CD4-positive, alpha-beta T cell treated with Interleukin-17A for 4 hours (primary cell): ENCODE measurements at places on chromosomes 1 and 21.
A peak's percentile ranks its signal among the peaks of the same experiment; 100 is the strongest.

- DNase-seq = no peak
Observed at GRCh38 chr1:12294076-12294475, 64.2 kb downstream of the VPS13D start.

- no peak for DNase-seq
Observed at GRCh38 chr1:55506740-55507577, 291.8 kb upstream of the USP24 start.

GRCh38 chr1:171785766-171786165, 4.3 kb downstream of the METTL13 start:
- DNase-seq = no peak

DNA sequence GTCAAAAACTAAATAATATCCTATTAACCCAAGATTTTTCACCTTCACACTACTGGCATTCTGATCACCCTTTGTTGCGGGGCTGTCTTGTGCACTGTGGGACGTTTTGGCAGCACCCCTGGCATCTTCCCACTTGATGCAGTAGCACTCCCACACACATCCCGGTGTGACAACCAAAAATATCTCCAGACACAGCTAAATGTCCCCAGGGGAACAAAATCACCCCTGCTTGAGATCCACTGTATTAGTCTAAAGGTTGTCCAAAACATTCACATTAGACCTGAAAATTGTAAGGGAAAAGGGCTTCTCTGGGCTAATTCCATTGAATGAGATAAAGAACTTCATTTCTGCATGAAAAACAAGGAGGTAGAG, 37.8 kb downstream of the PLEKHO1 start:
- DNase-seq = peak; percentile 9

DNA sequence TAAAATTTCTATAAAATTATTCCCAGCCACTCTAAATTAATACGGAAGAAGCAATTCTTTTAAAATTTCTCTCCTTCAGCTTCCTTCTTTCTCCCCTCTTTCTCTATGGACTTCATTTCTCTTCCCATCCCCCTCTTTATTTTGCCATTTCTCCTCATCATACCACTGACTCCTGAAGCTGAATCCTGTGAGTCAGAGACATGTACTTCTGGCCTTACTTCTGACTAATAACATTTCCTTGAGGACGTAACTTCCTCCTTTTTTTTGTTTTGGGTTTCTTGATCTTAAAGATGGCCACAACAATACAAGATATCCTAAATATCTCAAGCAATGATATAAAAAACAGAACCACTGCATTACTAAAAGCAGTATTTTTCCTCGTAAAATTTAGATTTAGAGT, 63.6 kb upstream of the DENND1B start:
- DNase-seq = no peak

DNA sequence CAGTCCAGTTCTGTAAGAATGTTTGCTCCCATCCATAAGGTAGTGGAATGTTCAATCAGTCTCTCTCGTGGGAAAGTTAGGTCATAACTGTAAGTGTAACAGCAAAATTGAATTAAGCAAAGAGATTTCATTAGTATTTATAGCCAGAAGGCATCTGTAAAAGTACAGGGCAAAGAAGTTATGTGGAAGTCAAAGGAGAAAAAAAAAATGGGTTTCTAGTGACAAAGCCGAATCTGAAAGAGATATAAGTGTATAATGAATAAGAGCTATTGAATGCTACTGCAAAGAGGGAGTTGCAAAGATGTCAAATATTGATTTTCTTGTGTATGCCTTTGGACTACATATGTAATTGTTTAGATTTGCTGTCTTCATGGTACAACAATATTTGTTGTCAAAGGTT, 47.4 kb upstream of the FOXD3 start:
- no peak for DNase-seq

GRCh38 chr1:108569097-108569728, 9.3 kb downstream of the EEIG2 start:
- DNase-seq = no peak

DNA sequence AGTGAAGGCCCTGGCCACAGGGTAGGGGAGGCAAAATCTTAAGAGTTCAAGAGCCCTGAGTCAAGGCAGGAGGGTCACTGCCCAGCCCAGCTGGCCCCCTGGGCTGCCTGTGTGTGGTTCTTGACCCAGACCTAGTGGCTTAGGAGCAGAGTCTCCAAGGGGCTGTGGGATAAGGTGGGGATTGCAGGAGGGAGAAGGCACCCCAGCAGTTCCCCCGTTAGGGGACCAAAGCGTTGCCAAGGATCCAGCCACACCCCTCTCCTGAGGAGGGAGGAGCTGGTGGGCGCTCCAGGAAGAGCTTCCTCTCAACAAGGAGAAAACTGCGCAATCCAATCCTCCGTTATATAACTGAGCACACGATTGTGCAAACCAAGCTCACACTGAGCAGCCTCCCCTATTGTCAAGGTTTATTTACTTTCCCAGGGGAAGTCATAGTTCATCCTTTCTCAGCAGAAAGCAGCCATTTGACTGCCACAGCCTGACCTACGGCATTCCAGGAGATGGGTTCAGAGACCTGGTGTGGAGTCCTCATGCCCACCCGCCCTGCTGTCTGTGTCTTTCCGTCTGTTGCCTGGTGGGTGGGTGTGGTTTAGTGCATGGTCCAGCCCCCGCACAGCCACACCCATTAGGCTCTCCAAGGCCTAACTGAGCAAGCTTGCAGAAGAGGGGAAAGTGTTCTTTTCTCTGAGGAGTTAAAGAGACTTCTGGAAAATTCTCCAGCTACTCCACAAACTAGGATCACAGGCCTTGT, 3.5 kb downstream of the EPHX1 start:
- DNase-seq = no peak

DNA sequence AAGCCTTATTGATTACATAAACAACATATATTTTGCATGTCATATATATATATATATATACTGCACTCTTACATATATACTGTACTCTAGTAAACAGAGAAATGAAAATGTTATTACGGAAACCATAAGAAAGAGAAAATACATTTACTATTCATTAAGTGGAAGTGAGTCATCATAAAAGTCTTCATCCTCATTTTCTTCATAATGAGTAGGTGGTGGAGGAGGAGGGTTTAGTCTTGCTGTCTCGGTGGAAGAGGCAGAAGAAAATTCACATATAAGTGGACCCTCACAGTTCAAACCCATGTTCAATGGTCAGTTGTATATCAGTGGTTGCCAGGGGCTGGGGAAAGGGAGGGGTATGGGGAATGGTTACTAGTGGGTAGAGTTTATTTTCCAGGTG, 8.0 kb upstream of the IFNLR1 start:
- no peak for DNase-seq

DNA sequence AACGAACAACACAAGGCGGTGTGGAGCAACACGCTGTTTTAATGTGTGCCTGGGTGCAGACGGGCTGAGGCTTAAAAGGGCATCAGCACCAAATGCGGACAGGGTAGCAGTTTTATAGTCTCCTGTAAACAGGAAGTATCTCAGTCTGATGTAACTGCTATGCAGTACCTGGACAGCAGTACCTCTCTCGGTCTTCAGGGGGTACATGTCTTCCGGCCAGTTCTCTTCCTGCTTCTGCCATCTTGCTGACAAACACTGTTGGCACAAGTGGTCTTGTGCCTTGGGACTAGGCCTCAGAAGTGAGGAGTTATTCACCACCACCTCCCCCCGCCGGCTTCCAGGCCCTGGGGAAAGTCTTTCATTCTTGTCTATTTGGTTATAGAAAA, 49.7 kb upstream of the APOBEC4 start:
- DNase-seq = no peak

DNA sequence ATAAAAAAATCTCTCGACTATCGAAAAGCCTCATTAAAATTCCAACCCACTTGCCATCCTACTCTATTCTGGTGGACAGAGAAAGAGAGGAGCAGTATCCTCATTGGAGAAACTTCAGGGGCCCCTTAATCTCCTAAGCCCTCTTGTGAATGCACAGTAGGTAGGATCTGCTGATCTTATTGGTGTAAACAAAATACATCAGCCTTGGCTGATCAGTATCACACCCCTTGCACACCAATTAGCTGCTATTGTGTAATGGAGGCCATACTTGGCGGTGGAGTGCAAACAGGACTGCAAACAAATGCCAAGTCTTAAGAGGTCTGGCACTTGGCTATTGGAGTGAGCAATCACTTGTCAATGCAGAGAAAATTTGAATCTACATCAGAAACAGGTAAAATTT, 15.7 kb downstream of the VCAM1 start:
- no peak for DNase-seq

DNA sequence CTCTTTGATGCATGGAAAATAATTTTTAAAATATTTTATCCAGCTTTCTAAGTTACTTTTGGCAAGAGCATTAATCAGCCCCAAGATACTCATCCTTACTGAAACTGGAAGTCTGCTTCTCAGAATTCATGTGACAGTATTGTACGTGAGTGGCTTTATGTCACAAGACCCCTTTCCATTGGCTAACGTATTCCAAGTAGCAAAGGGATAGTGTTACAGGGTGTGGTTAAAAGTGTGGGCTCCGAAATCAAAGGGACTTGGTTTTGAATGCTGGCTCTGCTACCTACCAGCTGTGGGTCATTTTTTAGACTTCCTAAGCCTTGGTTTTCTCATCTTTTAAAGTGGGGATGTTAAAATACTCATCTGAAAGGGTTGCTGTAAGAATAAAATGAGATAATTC, 91.7 kb downstream of the RHOU start:
- DNase-seq = no peak

- no peak for DNase-seq
Observed at GRCh38 chr1:170634824-170635410, 29.0 kb upstream of the PRRX1 start.

- DNase-seq = peak; percentile 8
Observed at GRCh38 chr1:145927916-145928643, 796 bp upstream of the RBM8A start.

DNA sequence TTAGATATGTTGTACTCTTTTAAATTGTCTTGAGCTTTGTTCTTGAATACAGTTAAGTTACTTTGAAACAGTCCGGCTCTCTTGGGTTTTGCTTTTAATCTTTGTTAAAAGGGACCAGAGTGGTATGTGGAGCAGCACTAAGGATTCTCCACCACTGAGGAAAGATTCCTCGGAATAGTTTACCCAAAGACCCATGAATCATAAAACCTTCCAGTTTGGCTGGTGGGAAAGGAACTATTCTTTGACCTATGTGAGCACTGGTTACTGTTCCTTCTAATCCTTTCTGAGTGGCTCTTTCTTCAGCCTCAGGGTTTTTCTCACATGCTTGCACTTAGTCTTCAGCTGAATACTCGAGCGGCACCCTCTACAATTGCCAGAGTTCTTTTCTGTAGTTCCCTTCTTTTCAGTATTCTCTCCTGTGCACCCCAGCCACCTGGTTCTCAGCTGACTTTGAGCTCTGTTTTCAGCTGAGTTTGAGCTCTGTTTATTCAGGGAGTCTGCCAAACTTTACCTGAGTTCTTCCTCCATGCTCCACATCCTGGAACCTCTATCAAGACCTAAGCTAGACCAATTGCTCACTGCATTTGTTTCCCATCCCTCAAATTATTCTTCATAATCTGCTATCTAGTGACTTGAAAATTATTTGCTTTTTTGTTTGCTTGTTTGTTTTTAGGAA, 253.8 kb upstream of the PLXNA2 start:
- DNase-seq = no peak

DNA sequence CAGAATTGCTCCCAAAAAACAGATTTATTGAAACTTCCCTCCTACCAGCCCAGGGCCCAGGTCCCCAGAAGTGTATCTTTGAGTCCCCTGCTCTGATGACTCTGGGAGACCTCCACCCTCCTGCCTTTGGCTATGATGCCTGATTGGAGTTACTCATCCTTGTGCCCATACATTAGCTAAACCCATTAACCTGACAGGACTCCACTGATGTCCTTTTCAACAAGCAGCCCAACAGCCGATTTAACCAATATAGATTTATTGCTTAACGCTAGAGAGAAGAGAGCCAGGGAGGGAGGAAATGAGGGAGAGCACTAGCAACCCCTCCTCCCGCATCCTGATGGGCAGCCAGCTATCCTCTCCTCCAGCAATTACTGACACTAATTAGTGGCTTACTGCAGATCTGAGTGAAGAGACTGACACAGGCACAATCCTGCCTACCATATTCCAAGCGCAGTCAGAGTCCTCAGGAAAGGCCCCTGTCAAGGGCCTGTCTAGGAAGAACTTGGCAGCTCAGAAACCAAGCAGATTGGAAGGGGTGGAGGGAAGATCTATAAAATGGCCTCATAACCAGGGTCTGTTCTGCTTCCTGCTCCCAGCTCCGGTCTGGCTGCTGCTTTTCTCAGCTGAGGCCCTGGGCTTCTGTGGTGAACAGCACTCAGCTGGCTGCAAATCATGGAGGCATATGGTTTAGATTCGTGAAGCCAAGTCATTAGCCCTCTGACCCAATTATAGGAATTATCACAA, 484.5 kb upstream of the DAB1 start:
- no peak for DNase-seq

DNA sequence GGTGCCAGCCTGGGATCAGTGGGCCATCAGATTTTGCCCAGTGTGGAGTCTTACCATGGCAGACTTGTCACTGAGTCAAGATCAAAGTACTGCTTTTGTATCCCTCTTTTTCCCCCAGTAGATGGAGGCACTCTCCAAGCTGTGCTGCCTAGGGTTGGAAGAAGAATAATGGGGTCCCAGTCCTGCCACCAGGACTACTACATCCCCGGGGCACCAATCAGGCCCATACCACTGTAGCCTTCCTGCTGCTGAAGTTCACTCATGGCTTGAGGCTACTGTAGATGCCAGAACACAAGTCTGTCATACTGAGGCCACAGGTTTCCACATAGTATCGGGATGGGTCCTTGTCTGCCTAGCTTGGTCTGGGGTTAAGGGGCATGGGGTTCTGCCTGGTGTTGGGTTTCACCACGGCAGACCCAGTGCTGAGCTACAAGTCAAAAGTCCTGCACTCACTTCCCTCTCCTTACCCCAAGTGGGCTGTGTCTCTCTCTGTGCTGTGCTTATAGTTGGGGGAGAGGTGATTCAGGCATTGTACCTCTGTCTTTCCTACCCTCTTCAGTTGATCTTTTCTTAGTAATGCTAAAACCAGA, 53.4 kb downstream of the PKN2 start:
- no peak for DNase-seq

- DNase-seq = no peak
Observed at GRCh38 chr21:37337831-37338230, 28.7 kb upstream of the DYRK1A start.

- no peak for DNase-seq
Observed at GRCh38 chr1:37125295-37125694, 91.0 kb upstream of the GRIK3 start.

DNA sequence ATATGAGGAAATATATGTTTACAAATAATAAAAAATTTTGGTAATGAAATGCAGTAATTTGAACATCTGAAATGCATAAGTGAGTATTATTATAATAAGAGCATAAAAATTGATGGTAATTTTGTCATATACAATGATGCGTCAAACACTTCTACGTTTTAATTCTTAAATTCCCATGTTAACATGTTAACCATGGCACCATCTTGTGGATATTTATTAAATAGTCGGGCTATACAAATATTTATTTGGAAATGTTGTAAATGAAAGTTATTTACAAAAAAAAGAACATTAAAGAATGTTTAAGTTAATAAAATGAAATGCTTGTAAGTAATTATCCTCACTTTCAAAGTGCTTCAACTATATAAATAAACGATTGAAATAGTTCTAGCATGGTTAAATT, 57.2 kb upstream of the C1orf185 start:
- DNase-seq = no peak

GRCh38 chr1:159705904-159706256, 8.5 kb downstream of the CRP start:
- no peak for DNase-seq

GRCh38 chr1:239718997-239719628, 332.7 kb downstream of the CHRM3 start:
- DNase-seq = peak; percentile 16
